Progenitor cell of endocrine pancreas (in vitro differentiated cells): ENCODE measurements at places on chromosomes 2 and 18. TPM values are rescaled to one million over a fixed set of nuclear protein-coding genes. Genes with fewer than 3 reads are reported as not detected.

GRCh38 chr2:239928391-239929350 lies 96.5 kb downstream of the NDUFA10 start:
- H3K4me1 ChIP-seq = no peaks in the 10 kb centered on the region
- H3K4me3 ChIP-seq = no peak overlapping the region
- DNase-seq = no peak
- peaks cover 15% of the 10 kb centered on the region for H3K27me3 ChIP-seq

DNA sequence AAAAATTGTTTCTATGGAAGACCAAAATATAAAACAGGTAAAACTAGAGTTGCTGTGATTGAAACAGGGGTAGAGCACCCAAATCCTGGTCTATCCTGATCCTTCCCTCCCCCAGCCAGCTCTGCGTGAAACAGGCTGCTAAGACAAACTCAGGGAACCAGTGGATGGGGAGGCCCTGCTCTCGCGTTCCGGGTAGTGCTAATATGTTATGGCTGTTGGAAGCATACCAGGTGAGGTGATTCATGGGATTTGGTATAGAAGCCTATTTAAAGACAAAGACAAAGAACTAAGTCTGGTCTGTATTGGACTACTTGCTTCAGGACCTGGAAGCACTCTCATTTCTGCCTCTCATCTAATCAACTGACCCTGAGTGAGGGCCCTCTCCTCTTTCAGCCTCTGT lies 63.0 kb upstream of the CCBE1 start:
- no peak for DNase-seq
- no peak overlapping the region for H3K27ac ChIP-seq
- no peaks in the 10 kb centered on the region for H3K36me3 ChIP-seq
- no peaks in the 10 kb centered on the region for H3K4me1 ChIP-seq

- H3K27ac ChIP-seq = no peak overlapping the region
- H3K4me1 ChIP-seq = no peaks in the 10 kb centered on the region
- no peak overlapping the region for H3K4me3 ChIP-seq
Observed at GRCh38 chr2:83015035-83015715, 1443.9 kb downstream of the SUCLG1 start.

DNA sequence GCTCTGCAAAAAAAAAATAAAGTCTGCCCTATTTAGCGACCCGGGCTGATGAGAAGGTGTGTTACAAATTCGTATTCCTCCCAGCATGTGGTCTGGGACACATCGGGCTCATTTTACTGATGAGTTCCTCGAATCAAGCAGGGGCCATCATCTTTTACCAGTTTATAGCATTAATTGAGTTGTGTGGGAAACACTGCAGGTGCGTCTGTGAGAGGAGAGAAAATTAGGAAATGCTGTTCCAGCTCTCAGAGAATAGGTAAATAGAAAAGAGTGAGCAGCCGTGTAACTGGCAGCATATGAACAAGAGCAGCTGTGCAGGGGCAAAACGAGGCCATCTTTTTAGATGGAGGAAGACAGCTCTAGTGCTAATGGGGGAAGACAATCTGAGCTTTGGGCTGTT lies 216.7 kb downstream of the SETBP1 start:
- peaks cover 5% of the 10 kb centered on the region for H3K36me3 ChIP-seq
- H3K4me1 ChIP-seq = peaks cover 21% of the 10 kb centered on the region
- H3K27me3 ChIP-seq = no peaks in the 10 kb centered on the region

- H3K4me1 ChIP-seq = peaks cover 3% of the 10 kb centered on the region
- H3K36me3 ChIP-seq = no peaks in the 10 kb centered on the region
- peaks cover 3% of the 10 kb centered on the region for H3K27me3 ChIP-seq
- H3K27ac ChIP-seq = no peak overlapping the region
- no peak overlapping the region for H3K4me3 ChIP-seq
Observed at GRCh38 chr2:230694241-230694640, 18.4 kb upstream of the CAB39 start.

DNA sequence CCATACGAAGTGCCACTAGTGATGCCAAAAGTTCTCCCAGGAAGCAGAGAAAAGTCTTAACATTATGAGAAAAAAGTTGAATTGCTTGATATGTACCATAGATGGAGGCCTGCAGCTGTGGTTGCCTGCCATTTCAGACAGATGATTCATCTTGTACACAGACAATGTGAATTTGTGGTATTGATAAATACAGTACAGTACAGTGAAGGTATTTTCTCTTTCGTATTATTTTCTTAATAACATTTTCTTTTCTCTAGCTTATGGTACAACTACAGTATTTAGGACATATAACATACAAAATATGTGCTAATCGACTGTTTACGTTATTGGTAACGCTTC lies 33.6 kb upstream of the VWC2L start:
- H3K4me1 ChIP-seq = peaks cover 4% of the 10 kb centered on the region
- no peak overlapping the region for H3K4me3 ChIP-seq
- H3K36me3 ChIP-seq = no peaks in the 10 kb centered on the region
- no peak overlapping the region for H3K27ac ChIP-seq
- DNase-seq = no peak
- H3K27me3 ChIP-seq = no peaks in the 10 kb centered on the region

- no peak overlapping the region for H3K4me3 ChIP-seq
- no peaks in the 10 kb centered on the region for H3K27me3 ChIP-seq
- DNase-seq = no peak
- peaks cover 16% of the 10 kb centered on the region for H3K36me3 ChIP-seq
- peaks cover 6% of the 10 kb centered on the region for H3K4me1 ChIP-seq
Observed at GRCh38 chr2:121608367-121608766, 40.9 kb downstream of the CLASP1 start.

DNA sequence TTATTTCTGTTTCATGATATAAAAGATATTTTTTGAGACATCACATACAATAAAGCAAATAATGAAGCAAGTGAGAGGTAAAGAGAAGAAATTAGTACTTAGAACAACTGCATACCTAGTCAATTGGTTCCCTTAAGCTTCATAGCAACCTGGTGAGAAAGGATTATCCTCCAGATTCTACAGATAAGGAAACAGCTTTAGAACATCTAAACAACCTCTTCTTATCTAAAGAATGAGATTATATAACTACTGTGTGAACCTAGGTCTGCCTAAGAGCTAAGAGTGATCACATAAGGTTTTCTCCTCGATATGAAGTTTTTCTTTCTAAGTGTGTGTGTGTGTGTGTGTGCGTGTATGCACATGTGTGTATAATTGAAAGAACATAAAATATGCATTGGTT lies 265.1 kb downstream of the NOL4 start:
- peaks cover 11% of the 10 kb centered on the region for H3K4me1 ChIP-seq
- H3K36me3 ChIP-seq = no peaks in the 10 kb centered on the region
- H3K4me3 ChIP-seq = no peak overlapping the region
- no peaks in the 10 kb centered on the region for H3K27me3 ChIP-seq

- H3K27ac ChIP-seq = no peak overlapping the region
- H3K27me3 ChIP-seq = peaks cover 9% of the 10 kb centered on the region
- DNase-seq = no peak
- H3K4me1 ChIP-seq = no peaks in the 10 kb centered on the region
- H3K4me3 ChIP-seq = no peak overlapping the region
Observed at GRCh38 chr2:145488571-145488970, 968.7 kb upstream of the ZEB2 start.

GRCh38 chr2:120482334-120482733 lies 136.4 kb downstream of the INHBB start:
- H3K4me1 ChIP-seq = peaks cover 6% of the 10 kb centered on the region
- no peak for DNase-seq
- H3K27me3 ChIP-seq = peaks cover 46% of the 10 kb centered on the region
- H3K36me3 ChIP-seq = no peaks in the 10 kb centered on the region
- no peak overlapping the region for H3K27ac ChIP-seq

GRCh38 chr2:102313025-102313424 lies 1.7 kb downstream of the IL1RL1 start:
- no peak for DNase-seq
- peaks cover 6% of the 10 kb centered on the region for H3K4me1 ChIP-seq
- no peak overlapping the region for H3K4me3 ChIP-seq
- H3K27ac ChIP-seq = no peak overlapping the region
- H3K27me3 ChIP-seq = no peaks in the 10 kb centered on the region

GRCh38 chr2:118013221-118013723 lies 598 bp downstream of the CCDC93 start:
- H3K36me3 ChIP-seq = no peaks in the 10 kb centered on the region
- peak overlapping the region; percentile 88 for H3K4me3 ChIP-seq
- peak; percentile 37 for DNase-seq
- H3K27me3 ChIP-seq = peaks cover 33% of the 10 kb centered on the region
- peaks cover 10% of the 10 kb centered on the region for H3K4me1 ChIP-seq

- H3K27ac ChIP-seq = no peak overlapping the region
- H3K27me3 ChIP-seq = no peaks in the 10 kb centered on the region
- no peak overlapping the region for H3K4me3 ChIP-seq
- H3K36me3 ChIP-seq = peaks cover 17% of the 10 kb centered on the region
- DNase-seq = no peak
- H3K4me1 ChIP-seq = no peaks in the 10 kb centered on the region
Observed at GRCh38 chr2:3456125-3456524, 63.2 kb downstream of the ADI1 start.

DNA sequence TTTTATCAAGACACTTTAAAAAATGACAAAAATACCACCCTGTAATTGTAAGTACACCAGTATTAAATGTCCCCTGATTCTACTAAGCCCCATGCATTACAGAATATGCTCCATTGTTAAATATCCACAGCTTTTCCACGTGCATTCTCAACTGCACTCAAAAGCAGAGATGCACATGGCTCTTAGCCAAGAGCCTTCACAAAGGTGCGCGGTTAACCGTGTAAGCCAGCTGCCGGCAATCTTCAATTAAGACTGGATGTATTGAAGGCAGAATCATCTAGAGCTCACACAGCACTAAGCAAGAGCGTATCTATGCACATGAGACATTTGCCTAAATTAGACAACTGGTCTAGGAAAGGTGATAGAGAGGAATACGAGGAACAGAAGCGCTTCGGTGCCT lies 278.3 kb downstream of the NAPG start:
- H3K4me3 ChIP-seq = no peak overlapping the region
- H3K27ac ChIP-seq = no peak overlapping the region
- H3K4me1 ChIP-seq = peaks cover under 1% of the 10 kb centered on the region
- H3K36me3 ChIP-seq = no peaks in the 10 kb centered on the region
- no peak for DNase-seq

GRCh38 chr2:210009126-210009525 lies 6.7 kb downstream of the RPE start:
- peaks cover 16% of the 10 kb centered on the region for H3K36me3 ChIP-seq
- H3K4me3 ChIP-seq = no peak overlapping the region
- no peaks in the 10 kb centered on the region for H3K27me3 ChIP-seq
- no peak overlapping the region for H3K27ac ChIP-seq

DNA sequence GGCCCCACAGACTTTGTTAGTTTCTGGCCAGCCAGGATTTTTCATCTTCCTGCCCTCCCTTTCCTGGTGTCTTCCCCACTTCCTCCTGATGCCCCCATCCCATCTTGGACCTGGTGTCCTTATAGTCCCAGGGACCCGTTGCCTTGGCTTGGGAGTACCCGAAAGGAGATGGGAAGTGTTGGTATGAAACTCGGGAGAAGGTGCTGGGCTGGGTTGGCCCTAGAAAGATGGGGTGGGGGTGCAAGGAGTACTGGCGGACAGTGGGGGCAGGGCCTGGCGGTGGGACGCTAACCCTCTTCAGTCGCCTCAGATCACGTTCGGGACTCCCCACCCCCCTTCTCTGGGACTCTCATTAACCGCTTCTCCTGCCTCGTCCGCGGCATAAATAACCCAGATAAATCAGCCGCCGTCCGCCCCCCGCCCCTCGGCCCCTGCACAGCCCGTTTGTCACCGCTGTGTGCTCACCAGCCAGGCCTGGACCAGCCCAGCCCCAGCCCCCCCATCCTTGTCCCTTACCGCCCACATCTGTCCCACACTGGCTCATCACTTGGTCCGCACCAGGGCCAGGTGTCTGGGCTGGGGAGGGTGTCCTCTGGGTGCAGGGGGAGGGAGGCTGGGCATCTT lies 3.7 kb upstream of the ASIC4 start:
- H3K4me1 ChIP-seq = peaks cover 33% of the 10 kb centered on the region
- H3K27me3 ChIP-seq = peaks cover 27% of the 10 kb centered on the region
- H3K27ac ChIP-seq = peak overlapping the region; percentile 76

- H3K4me3 ChIP-seq = no peak overlapping the region
- peaks cover 4% of the 10 kb centered on the region for H3K27me3 ChIP-seq
- H3K36me3 ChIP-seq = no peaks in the 10 kb centered on the region
- DNase-seq = no peak
- H3K27ac ChIP-seq = no peak overlapping the region
Observed at GRCh38 chr2:221708902-221709301, 136.8 kb upstream of the EPHA4 start.

DNA sequence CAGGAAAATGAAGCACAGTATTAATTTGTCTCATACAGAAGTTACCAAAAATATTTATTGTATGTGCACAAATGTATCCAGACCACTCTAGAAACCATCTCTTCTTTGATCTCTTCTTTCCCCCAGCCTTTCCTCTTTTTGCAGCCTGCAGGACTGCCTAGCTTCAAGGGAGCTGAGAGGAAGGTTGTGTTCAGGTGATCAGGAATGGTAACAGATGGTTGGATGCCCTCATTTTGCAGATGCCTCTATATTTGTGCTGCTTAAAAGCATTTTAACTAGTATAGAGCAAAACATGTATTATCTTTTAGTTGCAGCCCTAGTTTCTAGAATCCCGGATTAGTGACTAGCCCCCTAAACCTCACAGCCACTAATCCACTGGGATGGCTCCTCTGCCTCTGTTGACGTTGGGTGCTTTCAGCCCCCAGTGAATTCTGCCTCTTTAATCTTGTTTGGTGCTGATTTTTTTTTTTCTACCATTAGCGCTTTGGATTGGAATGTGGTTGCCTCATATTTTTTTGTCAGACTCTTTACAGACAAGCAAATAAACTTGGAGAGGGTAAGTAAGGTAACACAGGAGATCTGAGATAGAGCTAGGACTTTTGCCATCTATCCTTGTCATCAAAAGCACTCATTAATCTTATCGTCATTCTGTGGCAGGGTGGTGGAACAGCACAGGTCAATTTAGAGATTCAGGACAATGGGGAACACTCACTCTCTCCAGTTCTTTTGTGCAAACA lies 103.8 kb upstream of the NDUFV2 start:
- no peak overlapping the region for H3K4me3 ChIP-seq
- H3K4me1 ChIP-seq = peaks cover 17% of the 10 kb centered on the region
- H3K27me3 ChIP-seq = no peaks in the 10 kb centered on the region
- H3K36me3 ChIP-seq = peaks cover 2% of the 10 kb centered on the region
- no peak for DNase-seq
- H3K27ac ChIP-seq = peak overlapping the region; percentile 30

- DNase-seq = no peak
- no peaks in the 10 kb centered on the region for H3K36me3 ChIP-seq
- peaks cover 3% of the 10 kb centered on the region for H3K4me1 ChIP-seq
- H3K4me3 ChIP-seq = no peak overlapping the region
Observed at GRCh38 chr2:60152226-60152833, 401.1 kb downstream of the BCL11A start.

- no peak overlapping the region for H3K27ac ChIP-seq
- no peaks in the 10 kb centered on the region for H3K27me3 ChIP-seq
- peaks cover 19% of the 10 kb centered on the region for H3K4me1 ChIP-seq
- no peaks in the 10 kb centered on the region for H3K36me3 ChIP-seq
- no peak for DNase-seq
Observed at GRCh38 chr18:22514655-22515054, 96.9 kb upstream of the CTAGE1 start.

GRCh38 chr2:60433018-60433596 lies 120.3 kb downstream of the BCL11A start:
- no peak overlapping the region for H3K4me3 ChIP-seq
- no peak for DNase-seq
- peak overlapping the region; percentile 13 for H3K27ac ChIP-seq
- H3K27me3 ChIP-seq = peaks cover 25% of the 10 kb centered on the region
- peaks cover 17% of the 10 kb centered on the region for H3K4me1 ChIP-seq

- DNase-seq = no peak
- no peaks in the 10 kb centered on the region for H3K27me3 ChIP-seq
- H3K27ac ChIP-seq = no peak overlapping the region
- H3K4me3 ChIP-seq = no peak overlapping the region
- H3K36me3 ChIP-seq = peaks cover 2% of the 10 kb centered on the region
- peaks cover 2% of the 10 kb centered on the region for H3K4me1 ChIP-seq
Observed at GRCh38 chr2:83972128-83972527, 487.0 kb downstream of the SUCLG1 start.

AGXT gene
- total RNA-seq = 1.0 and 1.2 TPM in 2 replicates

CDKL4 gene
- 1.2 and 2.0 TPM in 2 replicates for total RNA-seq

PRKRA gene
- total RNA-seq = 92.1 and 97.6 TPM in 2 replicates

CCDC195 gene
- total RNA-seq = not detected in 2 replicates

VSNL1 gene
- 1.1 TPM in 2 replicates for total RNA-seq

DAPL1 gene
- total RNA-seq = not detected in 2 replicates
